Stimulated activated CD4-positive, alpha-beta T cell treated with anti-CD3 and anti-CD28 coated beads, Interleukin-15, amount 100 ng/mL, for 48 hours (primary cell): ENCODE measurements at places on chromosomes 3 and 15.

DNA sequence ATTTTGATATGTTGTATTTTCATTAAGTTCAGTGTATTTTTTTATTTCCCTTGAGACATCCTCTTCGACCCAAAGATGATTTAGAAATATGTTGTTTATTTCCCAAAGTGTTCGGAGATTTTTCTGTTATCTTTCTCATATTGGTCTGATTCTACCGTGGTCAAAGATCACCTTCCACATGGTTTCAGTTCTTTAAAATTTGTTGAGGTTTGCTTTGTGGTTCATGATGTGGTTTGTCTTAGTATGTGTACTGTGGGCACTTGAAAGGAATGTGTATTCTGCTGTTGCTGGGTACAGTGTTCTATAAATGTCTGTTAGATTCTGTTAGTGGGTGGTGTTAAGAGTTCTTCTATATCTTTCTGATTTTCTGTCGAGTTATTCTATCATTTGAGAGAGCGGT, 103.4 kb upstream of the FHIT start:
- no peak for DNase-seq

DNA sequence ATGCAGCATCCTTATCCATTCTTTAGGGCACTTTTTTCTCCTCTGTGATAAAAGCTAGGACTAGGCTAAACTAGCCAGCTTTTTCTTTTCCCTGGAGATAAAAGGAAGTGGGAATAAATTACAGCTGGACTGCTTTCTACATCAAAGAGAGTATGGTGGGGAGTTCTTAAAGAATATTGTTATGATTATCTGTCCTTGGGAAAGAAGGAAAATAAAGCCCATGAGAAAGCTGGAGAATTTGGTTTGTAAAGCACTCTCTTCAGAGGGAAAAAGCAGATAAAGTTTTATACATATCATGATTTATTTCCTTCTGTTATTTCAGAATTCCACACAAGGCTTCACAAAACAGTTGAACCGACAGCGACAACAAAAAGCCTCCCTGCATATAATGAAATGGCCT, 923.0 kb downstream of the DIPK2A start:
- DNase-seq, result no peak

DNA sequence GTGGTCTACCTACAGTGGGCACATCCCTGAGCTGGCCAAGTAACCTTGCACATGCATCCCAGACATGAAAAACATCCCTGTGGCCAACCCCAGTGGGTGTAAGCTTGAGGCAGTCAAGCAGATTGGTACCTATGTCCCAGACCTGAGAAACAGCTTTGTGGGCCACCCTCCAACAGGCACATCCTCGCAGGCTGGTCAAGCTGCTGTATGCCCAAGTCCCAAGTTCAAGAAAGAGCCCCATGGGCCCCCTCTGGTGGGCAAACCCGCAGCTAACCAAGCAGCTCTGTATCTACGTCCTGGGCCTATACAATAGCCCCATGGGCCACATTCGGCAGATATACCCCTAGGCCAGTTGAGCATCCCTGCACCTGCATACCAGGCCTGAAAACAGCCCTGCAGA, 186.3 kb upstream of the GPR149 start:
- DNase-seq, result no peak

- DNase-seq, result no peak
Observed at GRCh38 chr3:28122227-28122626, 119.2 kb upstream of the CMC1 start.

- DNase-seq, result no peak
Observed at GRCh38 chr3:140186421-140186920, 251.5 kb downstream of the CLSTN2 start.
